AG09319 (cell line): ENCODE measurements at places on chromosomes 7 and 10.
A peak's percentile ranks its signal among the peaks of the same experiment; 100 is the strongest.

DNA sequence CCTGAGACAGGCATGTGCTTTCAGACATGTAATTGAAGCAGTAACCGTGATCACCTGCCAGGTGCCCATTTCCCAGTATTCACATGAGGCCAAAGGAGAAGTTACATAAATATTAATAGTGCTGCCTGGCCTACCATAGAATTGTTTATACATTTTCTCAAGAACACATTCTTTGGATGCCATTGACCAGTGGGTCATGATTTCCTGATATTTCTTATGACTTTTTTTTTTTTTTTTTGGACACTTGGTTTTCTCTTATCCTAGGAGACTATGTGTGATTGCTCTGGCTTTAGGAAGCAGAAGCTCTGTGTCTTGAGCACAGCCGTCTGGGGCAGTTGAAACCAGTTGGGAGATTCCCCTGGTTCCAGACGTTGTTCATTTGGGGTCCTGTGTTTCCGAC lies 143.9 kb upstream of the NPS start:
- peak; percentile 28 for DNase-seq

DNA sequence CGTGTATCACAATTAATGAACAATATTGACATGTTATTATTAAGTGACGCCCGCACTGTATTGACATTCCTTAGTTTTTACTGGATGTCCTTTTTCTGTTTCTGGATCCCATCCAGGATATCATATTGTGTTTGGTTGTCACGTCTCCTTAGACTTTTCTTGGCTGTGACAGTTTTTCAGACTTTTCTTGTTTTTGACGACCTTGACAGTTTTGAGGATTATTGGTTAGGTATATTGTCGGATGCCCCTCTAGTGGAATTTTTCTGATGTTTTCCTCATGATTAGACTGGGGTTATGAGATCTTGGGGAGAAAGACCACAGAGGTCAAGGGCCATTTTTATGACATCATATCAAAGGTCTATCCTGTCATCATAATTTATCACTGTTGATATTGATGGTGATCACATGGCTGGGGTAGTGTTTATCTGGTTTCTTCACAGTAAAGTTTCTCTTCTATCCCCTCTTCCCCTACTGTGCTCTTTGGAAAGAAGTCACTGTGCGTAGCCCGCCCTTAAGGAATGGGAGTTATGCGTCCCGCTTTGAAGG lies 11.1 kb downstream of the TAF3 start:
- no peak for DNase-seq

- no peak for DNase-seq
Observed at GRCh38 chr7:146654048-146654447, 537.4 kb downstream of the CNTNAP2 start.

DNA sequence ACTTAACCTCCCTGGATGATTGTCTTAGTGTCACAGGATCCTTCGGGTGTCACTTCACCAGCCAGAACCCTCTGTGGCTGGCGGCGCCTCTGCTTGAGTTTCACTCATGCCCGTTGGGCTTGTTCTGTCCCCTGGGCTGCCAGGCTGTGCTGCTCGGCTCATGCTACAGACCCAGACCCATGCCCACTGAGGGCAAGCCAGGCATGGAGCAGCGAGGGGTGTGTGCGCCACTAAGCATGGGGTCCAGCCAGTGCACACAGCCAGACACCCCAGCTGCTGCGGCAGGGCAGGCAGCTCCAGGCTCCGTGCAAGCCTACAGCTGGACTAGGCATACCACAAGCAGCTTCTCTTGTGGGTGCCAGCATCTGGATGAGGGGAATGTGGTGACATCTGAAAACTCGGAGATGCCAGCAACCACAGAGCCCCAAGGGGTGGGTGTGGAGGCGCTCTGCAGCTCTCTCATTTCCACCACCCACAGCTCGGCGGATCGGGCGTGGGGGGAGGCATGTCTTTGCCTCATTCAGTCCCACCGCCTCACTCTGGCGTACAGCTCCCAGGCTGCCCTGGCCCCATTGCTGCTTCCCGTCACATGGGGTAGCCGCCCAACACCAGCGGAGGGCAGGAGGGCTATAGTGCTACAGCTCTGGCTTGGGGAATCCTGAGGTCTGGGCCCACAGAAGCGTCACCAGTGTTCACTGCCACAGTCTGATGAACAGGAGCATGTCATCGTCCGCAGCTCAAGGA lies 269.6 kb upstream of the LRGUK start:
- DNase-seq = no peak

GRCh38 chr10:17674566-17674965 lies 30.6 kb downstream of the STAM start:
- no peak for DNase-seq

- DNase-seq = peak; percentile 62
Observed at GRCh38 chr10:77524281-77524711, 113.3 kb downstream of the KCNMA1 start.

GRCh38 chr7:16735020-16735419 lies 18.5 kb upstream of the TSPAN13 start:
- no peak for DNase-seq

DNA sequence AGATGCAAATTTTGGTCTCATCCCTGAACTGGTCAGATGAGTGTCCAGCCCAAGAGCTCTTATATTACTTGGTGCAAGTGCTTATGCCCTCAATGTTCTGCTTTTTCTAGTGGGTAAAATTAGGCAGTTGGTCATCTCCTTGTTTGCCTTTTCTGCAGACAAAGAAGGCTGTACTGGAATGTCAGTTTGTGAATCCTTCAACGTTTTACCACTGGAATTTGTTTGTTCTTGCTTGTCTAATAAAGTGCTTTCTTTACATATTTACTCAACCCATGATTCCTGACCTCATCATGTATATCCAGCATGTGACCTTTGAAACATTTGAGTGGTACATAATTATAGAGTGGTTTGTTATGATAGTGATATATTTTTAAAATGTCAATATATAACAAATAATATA lies 232.2 kb upstream of the TEX47 start:
- no peak for DNase-seq

- no peak for DNase-seq
Observed at GRCh38 chr10:18341055-18341454, 200.8 kb downstream of the CACNB2 start.

DNA sequence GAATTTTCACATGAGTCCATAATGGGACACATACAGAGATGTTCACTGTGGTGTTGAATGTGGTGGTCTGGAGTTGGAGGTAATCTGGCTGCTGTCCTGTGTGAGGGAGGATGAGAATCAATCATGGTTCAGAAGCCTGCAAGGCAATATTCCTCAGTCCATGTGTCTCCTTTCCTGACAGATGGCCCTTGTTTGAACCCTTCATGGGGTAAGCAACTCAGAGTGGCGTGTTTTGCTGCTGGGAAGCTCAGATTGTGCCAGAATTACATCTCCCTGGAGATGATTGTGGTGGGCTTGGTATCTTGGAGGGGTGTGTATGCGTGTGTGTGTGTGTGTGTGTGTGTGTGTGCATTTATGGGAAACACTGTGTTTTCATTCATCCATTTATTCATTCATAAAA lies 44.5 kb upstream of the COMTD1 start:
- no peak for DNase-seq

GRCh38 chr7:140888087-140888486 lies 36.6 kb downstream of the BRAF start:
- no peak for DNase-seq
